ENCODE measurements at places on chromosomes 1 and 21. TPM values are rescaled to one million over a fixed set of nuclear protein-coding genes. Genes with fewer than 3 reads are reported as not detected.

The DNASE2B gene
- total RNA-seq, result not detected

The GLIS1 gene
- 1.8 TPM for total RNA-seq

The TMEM63A gene
- total RNA-seq, result 12.6 TPM

The AGT gene
- 0.16 TPM for total RNA-seq

The EPHA2 gene
- 16.4 TPM for total RNA-seq

The POU3F1 gene
- total RNA-seq, result not detected

The PER3 gene
- total RNA-seq, result 1.4 TPM

The BTG2 gene
- total RNA-seq, result 22.7 TPM

The SRSF4 gene
- 22.2 TPM for total RNA-seq

The AJAP1 gene
- not detected for total RNA-seq

The CLEC20A gene
- total RNA-seq, result not detected

The LAMB3 gene
- total RNA-seq, result 3.4 TPM

The STYXL2 gene
- not detected for total RNA-seq

The TMEM269 gene
- total RNA-seq, result not detected

The NME7 gene
- total RNA-seq, result 10.9 TPM

The NBPF10 gene
- 1.9 TPM for total RNA-seq

The IARS2 gene
- 67.0 TPM for total RNA-seq

The SYDE2 gene
- total RNA-seq, result 1.3 TPM

The FMO5 gene
- 0.72 TPM for total RNA-seq

The FCGR3B gene
- not detected for total RNA-seq

The SPRR1B gene
- total RNA-seq, result not detected

The ITLN1 gene
- total RNA-seq, result 0.65 TPM

The PROX1 gene
- total RNA-seq, result 0.16 TPM

The PALMD gene
- total RNA-seq, result 30.0 TPM

The ANGPTL3 gene
- total RNA-seq, result not detected

The OR2M3 gene
- not detected for total RNA-seq

The TSPEAR gene
- total RNA-seq, result not detected

The SHE gene
- total RNA-seq, result 4.3 TPM

The BRDT gene
- total RNA-seq, result not detected

The KRTAP19-2 gene
- not detected for total RNA-seq

The HMCN1 gene
- total RNA-seq, result 42.8 TPM

The YBX1 gene
- total RNA-seq, result 667 TPM

The KIAA0040 gene
- 3.8 TPM for total RNA-seq

The MXRA8 gene
- total RNA-seq, result 139 TPM

The ADCY10 gene
- under 0.01 TPM for total RNA-seq

The TLR5 gene
- under 0.01 TPM for total RNA-seq

The WDR64 gene
- not detected for total RNA-seq

The BRINP3 gene
- 0.32 TPM for total RNA-seq

The CD1D gene
- total RNA-seq, result 9.7 TPM

The UBAP2L gene
- 78.2 TPM for total RNA-seq

The CDC7 gene
- 9.2 TPM for total RNA-seq

The NR1I3 gene
- total RNA-seq, result not detected

The KRTAP13-2 gene
- total RNA-seq, result not detected

The CA14 gene
- total RNA-seq, result not detected

The ITGB2 gene
- total RNA-seq, result not detected

The DISP3 gene
- not detected for total RNA-seq

The HAO2 gene
- not detected for total RNA-seq

All from cardiac atrium fibroblast (primary cell).